ENCODE measurements at places on chromosomes 3 and 15.

DNA sequence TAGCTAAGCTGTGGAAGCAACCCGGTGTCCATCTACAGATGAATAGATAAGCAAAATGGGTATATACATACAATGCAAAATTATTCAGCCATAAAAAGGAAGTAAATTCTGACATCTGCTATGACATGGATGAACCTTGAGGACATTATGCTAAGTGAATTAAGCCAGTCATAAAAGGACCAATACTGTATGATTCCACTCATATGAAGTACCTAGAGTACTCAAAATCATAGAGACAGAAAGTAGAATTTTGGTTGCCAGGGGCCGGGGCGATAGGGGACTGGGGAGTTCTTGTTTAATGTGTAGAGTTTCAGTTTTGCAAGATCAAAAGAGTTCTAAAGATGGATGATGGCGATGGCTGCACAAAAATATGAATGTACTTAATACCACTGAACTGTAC lies 10.3 kb downstream of the EID1 start:
- DNase-seq, result no peak

DNA sequence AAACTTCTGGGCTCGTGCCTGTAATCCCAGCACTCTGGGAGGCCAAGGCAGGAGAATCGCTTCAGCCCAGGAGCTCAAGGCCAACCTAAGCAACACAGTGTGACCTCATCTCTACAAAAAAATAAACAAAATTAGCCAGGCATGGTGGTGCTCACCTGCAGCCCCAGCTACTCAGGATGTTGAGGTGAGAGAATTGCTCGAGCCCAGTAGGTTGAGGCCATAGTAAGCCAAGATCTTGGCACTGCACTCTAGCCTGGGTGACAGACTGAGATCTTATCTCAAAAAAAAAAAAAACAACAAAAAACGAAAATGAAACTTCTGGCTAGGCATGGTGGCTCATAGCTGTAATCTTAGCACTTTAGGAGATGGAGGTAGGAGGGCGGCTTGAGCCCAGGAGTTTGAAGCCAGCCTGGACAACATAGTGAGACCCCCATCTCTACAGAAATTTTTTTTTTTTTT lies 53.7 kb downstream of the PIK3CB start:
- DNase-seq, result no peak

GRCh38 chr3:13114811-13115575 lies 41.8 kb upstream of the IQSEC1 start:
- no peak for DNase-seq

DNA sequence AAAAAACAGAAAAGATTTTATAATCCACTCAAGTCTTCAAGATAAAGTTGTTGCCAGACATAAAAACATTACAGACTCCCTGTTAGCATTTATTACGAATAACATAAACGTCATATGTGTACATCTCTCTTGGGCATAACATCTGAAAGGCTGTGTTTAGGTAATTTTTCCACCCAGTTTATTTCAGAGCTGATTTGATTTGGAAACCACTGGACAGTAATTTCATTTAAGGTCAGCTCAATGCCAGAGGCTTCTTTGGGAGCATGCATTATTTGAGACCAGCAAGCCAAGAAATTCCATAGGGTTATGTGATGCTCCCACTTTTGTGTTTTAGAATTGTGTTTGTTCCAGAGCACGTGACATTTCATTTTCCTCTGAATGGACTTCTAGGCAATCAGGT lies 196.0 kb downstream of the AKAP13 start:
- DNase-seq, result no peak

GRCh38 chr15:63191895-63192618 lies 2.7 kb downstream of the RAB8B start:
- no peak for DNase-seq

- DNase-seq, result no peak
Measured at GRCh38 chr3:172140499-172141391, 101.4 kb downstream of the FNDC3B start.

DNA sequence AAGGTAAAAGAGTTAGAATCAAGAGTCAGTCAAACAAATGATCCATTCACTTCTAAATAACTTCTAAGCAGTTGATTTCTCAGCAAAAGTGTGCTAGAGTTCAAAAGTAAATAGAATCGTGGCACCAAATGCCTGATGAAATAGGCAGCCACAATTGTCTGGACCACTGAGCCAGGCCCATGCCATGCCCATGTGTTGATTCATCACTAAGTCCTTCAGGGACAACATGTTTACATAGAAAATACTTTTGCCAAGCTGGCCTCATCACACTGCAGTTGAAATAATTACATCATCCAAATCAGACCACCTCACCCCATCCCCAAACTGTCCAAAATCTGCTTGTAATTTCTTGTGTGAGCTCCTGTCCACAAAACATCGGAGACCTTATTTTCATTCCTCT lies 216.3 kb downstream of the IGSF11 start:
- DNase-seq, result no peak

DNA sequence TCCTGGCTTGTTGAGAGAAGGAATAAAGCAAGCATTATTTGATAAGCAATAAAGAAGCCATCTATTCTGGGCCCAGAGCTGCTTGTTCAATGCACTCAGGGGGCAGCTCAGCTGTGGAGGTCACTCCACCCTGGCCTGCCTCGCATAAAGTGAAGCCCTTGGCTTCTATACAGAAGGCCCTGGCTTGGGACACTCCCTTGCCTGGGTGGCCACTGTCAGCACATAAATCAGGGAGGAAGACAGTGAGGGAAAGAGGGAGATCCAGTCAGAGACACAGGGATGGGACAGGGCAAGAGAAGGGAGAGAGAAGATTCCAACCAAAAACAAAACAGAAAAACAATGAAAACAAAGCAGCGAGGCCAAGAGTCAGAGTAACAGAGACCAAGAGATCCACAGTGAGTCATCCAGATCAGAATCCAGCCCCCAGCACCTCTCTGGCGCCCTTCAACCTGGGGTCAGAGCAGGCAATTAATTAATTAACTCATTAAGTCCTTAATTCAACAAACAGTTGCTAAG lies 11.8 kb downstream of the INSYN1 start:
- no peak for DNase-seq

Data from stimulated activated CD8-positive, alpha-beta memory T cell treated with anti-CD3 and anti-CD28 coated beads, Interleukin-15, amount 100 ng/mL, for 24 hours (primary cell).